ENCODE measurements at places on chromosomes 1 and 21. TPM values are rescaled to one million over a fixed set of nuclear protein-coding genes. Genes with fewer than 3 reads are reported as not detected.
A peak's percentile ranks its signal among the peaks of the same experiment; 100 is the strongest.

DNA sequence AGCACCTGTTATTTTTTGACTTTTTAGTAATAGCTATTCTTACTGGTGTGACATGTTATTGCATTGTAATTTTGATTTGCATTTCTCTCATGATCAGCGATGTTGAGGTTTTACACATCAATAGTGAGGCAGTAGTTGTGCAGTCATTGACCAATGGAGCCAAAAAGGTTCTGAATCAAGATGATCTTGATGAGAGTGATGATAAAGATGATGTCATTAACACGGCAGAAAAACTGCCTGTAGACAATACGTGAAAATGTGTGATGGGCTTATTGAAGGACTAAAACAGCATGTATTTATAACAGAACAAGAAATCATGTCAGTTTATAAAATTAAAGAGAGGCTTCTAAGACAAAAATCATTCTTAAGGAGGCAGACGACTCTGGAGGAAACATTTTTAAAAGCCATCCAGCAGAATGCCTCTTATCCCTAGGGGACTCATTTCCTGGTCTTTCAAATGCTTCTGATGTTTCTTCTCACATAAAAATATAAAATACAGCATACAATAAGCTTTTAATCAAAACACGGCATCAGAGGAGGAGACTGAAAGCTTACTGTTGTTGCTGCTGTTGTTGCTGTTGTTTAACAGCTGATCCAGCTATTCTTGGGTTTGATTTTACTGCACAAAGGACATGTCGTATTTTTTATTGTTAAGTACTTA lies 400.3 kb downstream of the LTN1 start:
- no peak for DNase-seq

The TFF2 gene
- not detected for total RNA-seq

DNA sequence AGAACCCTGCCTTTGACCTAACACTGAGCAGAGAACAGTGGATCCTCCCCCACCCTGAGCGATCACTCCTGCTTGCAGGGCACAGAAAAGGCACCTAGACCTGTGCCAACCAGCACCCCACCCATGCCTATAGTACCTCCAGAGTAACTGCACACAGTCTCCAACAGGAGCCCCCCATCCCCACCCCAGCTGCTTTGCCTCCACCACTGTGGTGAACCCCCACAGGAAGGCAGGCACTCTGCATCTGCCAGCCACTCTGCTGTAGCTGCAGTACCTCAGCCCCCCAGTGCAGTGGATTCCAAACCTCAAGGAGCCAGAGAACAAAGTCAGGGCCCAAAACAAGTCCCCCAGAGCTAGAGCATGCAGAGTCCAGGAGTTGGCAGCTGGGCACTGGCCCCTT lies 10.7 kb downstream of the SPATC1L start:
- DNase-seq = no peak

GRCh38 chr1:240319998-240320397 lies 228.3 kb downstream of the FMN2 start:
- no peak for DNase-seq

DNA sequence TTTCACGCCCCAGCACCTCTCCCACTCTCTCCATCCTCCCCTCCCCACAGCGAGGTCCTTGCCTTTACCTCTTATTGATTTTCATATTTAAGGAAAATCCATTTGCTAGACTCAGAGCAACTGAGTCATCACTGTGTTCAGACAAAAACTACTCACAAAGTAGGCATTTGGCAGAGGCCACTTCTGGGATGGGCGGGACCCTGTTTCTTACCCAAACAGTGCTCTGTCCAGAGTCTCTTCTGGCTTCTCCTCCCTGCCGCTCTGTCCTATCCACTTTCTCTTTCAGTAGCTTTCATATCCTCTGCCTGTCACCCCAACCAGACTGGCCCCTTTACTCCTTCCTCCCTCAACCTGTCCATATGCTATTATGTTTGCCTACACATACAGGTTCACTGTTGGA lies 2.4 kb upstream of the NAV1 start:
- DNase-seq = peak; percentile 85

DNA sequence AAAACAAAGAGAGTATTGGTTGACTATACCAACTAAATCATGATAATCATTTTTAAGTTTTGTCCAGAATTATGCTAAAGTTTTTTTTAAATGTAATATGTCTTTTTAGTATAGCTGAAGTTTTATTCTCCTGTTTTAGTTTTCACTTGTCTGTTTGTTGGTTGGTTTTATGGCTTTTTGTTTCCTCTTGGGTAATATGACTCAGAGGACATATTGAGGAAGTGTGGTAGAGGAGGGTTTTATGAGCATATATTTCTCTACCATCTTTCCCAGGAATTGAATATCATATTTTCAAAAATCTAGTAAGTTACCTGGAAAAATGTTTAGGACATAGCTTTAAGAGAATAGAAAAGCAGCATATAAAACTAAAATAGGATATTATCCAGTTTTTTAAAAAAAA lies 68.6 kb upstream of the MCOLN3 start:
- no peak for DNase-seq

GRCh38 chr1:13911697-13912619 lies 212.0 kb downstream of the PRDM2 start:
- no peak for DNase-seq

DNA sequence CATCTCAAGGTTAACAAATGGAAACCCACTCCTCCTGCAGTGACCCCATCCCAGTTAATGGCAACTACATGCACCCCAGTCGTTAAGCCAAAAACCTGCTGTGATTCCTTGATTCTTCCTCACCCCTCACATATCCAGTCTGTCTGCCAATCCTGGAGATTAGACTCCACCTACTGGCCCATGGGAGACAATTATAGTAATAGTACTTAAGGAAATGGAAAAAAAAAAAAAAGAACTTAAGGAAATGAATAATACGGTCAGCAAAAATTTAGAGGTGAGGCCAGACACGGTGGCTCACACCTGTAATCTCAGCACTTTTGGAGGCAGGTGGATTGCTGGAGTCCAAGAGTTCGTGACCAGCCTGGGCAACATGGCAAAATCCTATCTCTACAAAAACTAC lies 7.0 kb downstream of the NOL9 start:
- DNase-seq = peak; percentile 17

DNA sequence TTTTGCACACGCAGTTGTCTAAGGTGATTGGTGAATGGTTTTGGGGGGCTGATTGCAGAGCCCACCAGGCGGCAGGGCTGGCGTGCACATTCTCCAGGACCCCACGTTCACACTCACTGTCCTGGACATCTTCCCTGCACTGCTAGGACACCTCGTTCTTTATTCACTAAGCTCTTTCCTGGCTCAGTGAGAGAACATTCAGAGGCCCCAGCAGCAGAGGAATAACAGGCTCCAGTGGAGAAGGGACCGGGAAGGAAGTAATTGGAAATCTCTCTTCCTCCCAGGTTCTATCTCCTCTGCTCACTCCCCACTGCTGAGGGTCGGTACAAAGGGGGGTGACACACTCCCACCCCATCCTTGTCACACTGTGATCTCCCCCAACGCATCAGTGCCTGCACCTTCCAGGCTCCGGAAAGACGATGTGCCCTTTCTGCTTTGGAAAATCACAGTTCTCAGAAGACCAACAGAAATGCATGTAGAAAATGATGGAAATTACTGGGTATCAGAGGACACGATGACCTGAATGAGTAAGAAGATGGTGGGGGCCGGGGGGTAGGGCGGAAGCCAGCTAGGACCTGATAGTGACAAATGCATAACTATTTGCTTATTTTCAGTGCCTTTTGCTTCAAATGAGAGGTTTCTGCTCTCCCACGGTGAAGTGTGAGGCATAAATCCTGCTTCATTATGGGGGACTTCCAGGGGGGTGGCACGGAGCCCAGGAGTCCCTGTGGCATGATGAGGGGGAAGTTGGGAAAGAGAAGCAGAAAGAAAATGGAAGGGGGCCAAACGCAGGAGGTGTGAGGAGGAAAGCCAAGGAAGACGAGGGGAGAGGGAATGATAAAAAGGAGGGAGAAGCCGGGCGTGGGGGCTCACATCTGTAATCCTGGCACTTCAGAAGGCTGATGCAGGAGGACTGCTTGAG lies 25.2 kb upstream of the KIF26B start:
- DNase-seq = peak; percentile 24

GRCh38 chr1:117370509-117370908 lies 3.3 kb downstream of the MAN1A2 start:
- no peak for DNase-seq

DNA sequence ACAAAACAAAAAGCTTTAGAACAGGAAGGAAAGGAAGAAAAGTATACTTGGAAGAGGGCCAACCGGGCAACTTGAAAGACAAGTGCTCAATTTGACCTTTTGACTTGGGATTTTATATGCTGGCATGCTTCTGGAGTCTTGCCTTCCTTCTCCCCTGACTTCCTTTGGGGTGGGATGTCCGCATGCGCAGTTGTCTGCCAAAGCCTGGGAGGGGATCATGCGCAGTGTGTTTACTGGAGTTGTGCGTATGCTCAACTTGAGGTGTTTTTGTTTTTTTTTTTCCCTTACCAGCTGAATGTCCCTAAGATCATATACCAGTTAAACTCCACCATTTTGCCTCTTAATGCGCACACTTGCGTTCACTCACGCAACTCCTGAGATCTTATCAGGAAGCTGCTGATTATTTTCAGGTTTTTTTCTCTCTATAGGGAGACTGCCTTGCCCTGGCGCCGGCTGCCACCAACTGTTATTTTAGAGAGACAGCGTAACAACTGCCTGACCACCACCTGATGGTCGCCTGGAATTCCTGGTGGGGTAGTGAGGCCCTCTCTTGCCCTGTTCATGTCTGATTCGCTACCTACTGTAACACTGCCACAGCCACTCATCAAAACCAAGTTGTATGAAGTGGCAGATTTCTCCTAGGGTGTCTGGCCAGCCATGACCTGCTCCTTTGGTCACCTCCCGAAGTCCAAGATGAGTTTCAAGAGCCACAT lies 138.7 kb upstream of the ZNF644 start:
- no peak for DNase-seq

Measured in MCF 10A (cell line).